Right renal cortex interstitium (tissue), 3 donors: ENCODE measurements at places on chromosomes 1 and 21. TPM values are rescaled to one million over a fixed set of nuclear protein-coding genes. Genes with fewer than 3 reads are reported as not detected.

DNA sequence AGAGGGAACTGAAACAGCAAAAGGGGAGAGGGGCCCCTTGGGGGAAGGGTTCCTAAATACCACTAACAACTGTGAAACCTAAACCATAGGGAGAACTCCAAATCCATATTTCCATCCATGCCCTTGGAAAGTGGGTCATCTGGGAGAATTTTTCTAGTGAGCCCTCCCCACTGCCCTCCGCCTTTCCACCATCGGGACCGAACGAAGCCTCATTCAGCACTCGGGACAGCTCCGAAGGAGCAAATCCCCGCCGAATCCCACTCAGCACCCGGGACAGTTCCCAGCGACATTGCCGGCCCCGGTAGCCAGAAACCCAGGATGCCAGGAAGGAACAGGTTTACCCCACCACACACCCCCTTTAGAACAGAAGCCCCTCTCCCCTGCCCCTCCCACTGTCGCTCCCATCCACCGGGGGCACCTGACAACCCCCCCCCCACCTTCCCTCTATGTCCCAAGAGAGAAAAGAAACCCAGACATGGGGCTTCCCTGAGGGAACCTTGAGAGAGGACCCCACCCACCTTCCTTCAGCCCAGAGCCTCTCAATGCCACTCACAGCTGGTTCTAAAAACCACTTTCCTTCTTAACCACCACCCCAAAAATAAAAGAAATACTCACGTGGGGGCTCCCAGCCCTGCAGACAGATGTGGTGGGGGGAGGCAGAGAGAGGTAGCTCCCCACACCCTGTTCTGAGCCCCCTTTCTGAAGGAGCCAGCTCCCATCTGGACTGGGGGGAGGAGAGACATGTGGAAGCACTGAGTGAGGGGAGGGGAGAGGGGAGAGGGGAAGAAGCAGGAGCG is 4.5 kb downstream of the DLGAP3 start:
- peak; percentile 44 for DNase-seq

- no peak for DNase-seq
Measured at GRCh38 chr1:101175886-101176285, 60.9 kb upstream of the S1PR1 start.

- DNase-seq = no peak
Measured at GRCh38 chr1:14919751-14920150, 233.8 kb upstream of the TMEM51 start.

DNA sequence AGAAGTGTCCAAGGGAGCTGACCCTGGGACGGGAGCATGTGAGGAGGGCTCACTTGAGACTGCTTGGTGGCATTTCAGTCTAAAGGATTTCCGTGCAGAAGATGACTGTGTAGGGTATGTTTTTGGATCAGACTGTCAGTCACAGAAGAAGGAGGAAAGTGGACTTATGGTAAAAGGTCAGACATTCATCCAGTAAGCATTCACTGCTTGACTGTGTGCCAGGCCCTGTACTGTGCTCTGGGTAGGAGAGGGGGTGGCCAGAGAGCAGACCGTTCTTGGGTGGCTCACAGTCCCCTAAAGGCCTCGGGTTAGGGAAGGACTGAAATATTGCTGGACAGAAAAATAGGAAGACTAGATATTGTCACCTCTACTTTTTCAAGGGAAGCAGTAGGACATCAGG is 2.1 kb upstream of the SERINC2 start:
- DNase-seq = no peak

- DNase-seq = no peak
Measured at GRCh38 chr1:236311040-236311439, 29.3 kb upstream of the ERO1B start.

DNA sequence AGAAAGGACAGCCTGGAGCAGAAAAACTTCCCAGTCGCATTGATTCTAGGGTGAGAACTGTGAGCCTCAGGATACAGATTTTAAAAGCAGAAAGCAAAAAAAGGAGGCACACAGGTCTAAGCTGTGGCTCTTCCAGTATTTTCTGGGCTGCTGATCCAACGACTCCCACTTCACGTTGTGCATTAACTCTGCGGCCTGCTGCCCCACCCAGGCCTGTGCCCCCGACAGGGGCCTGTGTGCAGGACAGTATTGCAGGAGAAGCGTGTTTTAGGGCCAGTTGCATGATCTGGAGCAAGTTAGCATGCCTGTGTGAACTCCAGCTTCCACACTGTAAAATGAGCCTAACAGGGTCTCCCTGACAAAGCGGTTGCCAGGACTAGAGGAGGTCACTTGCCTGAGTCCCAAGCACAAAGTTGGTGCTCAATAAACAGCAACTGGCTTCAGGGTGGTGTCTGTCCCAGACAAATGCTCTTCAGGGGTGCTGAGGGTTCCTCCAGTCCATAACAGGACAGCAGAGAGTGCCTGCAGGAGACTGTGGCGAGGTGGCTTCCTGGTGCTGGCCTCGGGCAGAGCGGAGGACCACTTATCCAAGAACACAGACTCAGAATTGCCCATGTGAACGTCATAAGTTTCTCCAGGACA is 66.8 kb upstream of the RAB4A start:
- DNase-seq = no peak

GRCh38 chr1:57485643-57486042 is 61.8 kb upstream of the DAB1 start:
- DNase-seq = no peak

DNA sequence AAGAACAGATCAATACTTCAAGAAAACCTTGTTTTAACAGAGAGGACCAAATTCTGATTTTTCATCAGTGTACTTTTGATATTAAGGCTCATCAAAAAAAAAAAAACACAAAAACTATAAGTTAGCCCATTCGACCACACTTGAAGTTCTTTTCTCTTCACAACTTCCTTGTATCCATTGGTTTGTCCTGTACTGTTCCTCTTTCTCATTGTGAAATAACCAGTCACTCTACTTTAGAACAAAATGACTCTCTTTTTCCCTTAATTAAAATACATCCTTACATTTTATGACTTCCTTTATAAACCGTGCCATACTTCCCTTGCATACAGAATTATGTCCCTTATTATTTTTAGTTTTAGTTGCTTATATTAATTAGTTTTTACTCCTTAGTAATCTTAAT is 8.4 kb downstream of the QSOX1 start:
- DNase-seq = no peak

DNA sequence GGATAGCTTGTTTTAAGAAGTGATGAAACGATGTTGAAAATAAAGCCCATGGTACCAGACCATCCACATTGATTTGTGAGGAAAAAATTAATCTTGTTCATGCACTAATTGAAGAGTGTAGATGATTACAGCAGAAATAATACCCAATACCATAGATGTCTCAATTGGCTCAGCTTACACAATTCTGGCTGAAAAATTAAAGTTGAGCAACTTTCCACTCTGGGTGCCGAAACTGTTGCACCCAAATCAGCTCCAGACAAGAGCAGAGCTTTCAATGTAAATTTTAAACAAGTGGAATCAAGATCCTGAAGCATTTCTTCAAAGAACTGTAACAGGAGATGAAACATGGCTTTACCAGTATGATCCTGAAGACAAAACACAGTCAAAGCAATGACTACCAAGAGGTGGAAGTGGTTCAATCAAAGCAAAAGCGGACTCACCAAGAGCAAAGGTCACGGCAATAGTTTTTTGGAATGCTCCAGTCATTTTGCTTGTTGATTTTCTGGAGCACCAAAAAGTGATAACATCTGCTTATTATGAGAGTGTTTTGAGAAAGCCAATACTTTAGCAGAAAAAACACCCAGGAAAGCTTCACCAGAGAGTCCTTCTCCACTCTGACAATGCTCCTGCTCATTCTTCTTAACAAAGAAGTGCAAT is 16.1 kb upstream of the KCNA3 start:
- DNase-seq = no peak

GRCh38 chr1:191320062-191320461 is 838.2 kb upstream of the RGS18 start:
- no peak for DNase-seq

DNA sequence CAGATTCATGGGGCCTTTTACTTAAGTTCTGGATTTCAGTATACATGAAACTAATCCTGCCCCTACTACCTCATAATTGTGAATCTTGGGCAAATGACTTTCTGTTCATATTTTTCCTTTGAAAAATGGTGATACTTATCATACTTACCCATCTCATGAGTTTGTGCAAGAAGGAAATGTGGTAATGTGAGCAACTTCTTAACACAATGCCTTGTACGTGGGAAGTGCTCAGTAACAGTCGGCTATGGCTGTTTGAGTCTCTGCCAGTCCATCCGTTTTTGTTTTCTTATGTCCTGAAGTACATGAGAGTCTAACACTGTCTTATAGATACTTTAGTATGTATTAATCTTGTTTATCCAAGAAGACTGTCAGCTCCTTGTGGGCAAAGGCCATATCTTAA is 86.5 kb downstream of the PATJ start:
- no peak for DNase-seq

DNA sequence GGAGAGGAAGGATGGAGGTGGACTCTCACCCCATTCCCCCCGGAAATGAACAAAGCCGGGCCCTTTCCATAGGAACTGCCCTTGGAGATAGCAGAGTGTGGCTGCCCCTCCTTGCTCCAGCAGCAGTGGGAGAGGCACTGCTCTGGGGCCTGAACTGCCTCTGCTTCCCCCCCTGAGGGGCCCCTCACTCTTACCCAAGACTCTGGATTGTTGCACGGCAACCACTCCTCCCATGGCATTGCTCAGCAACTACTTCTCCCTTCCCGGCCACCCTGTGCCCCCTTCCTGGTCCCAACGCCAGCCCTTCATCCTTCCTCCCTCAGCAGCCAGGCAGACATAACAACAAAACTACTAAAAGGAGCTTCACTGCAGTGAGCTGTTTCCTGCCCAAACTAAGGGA is 3.0 kb upstream of the ACKR1 start:
- DNase-seq = no peak

DNA sequence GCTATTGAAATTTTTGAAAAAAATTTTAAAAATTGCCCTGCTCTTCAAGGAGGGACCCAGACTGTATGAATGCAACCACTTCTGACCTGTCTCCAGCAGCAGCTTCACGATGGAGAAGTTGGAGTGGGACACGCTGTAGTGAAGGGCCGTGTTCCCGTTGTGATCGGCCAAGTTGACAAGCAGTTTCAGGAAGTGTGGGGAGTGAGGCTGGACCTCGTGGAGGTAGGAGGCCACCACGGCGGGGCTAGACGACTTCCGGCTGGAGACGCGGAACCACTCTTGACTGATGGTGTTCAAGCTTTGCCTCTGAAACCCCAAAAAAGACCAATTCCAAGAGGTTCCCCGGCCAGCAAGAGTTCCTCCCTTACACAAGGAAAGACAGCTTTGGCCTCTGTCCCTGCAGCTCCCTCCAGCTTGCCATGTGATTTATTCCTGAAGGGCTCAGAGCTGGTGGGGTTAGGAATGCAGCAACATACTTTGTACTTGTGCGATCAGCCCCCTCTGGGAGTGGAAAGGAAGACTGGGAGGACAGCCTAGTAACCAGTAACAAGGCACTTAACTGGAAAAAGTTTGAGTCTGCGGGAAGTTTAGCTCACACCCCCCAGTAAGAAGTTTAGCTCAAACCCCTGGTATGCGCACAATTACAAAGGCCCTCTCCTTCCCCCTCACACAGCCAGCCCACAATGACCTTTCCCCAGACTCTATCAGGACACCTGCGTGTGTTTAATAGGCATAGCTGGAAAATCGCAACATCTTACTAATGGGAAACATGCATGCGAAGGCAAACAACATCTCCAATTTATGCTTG is 56.0 kb downstream of the KANK4 start:
- no peak for DNase-seq

DNA sequence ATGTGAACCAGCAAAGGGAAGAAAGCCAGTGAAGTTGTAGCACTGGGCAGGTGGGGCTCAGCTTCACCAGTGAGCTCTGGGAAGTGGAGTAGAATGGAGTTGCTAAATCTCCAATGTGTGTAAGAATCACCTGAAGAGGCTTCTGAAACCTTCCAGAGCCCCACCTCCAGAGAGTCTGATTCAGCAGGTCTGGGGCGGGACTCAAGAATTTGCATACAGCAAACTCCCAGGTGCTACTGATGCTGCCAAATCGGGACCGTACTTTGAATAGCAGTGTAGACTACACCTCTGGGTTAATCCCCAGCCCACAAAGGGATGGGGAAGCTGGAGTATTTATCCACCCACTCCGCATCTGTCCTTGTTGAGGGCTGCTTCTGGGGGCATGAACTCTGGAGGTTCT is 154.3 kb downstream of the IGSF21 start:
- DNase-seq = no peak

The SDCCAG8 gene
- polyA plus RNA-seq = 38.6 TPM

The TFF3 gene
- 2.2 TPM for polyA plus RNA-seq

The PGLYRP4 gene
- not detected for polyA plus RNA-seq

The OR2L5 gene
- not detected for polyA plus RNA-seq

The C1orf116 gene
- polyA plus RNA-seq = 18.0 TPM
